ENCODE measurements at places on chromosomes 1 and 21.

DNA sequence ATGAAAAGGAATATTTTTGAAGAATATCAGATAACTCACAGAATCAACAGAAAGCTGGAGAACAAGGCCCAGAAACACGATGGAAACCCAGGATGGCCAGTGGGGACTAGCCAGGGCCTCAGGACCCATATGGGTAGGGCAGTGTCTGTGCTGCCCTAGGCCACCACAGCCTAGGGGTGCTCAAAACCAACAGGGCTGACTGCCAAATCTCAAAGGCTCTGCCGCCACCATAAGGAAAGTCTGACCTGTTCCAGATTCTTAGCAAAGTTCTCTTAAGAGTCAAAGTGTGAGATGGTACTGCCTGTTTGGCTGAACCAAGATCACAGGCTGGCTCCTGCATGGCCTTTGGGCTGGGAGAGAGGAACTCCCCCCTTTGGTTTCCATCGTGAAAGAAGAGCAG is 164.7 kb upstream of the CTTNBP2NL start:
- no peak for DNase-seq

DNA sequence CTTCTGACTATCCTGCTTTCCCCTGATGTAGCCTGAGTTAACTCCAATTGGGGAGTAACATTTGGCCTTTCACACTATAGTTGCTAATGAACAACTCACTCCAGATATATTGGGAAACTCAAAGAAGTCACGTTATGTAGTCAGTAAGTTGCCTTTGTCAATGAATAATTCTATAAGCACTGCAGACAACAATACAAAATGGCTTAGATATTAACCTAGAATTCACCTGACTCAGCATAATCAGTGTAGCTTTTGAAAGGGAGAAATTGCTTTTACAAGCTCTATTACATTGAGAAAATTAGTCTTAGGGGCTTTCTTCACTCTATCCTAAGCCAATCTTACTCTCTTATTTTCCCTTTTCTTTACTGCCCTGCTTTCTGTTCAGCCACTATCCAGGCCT is 303.5 kb upstream of the NR5A2 start:
- DNase-seq, result no peak

DNA sequence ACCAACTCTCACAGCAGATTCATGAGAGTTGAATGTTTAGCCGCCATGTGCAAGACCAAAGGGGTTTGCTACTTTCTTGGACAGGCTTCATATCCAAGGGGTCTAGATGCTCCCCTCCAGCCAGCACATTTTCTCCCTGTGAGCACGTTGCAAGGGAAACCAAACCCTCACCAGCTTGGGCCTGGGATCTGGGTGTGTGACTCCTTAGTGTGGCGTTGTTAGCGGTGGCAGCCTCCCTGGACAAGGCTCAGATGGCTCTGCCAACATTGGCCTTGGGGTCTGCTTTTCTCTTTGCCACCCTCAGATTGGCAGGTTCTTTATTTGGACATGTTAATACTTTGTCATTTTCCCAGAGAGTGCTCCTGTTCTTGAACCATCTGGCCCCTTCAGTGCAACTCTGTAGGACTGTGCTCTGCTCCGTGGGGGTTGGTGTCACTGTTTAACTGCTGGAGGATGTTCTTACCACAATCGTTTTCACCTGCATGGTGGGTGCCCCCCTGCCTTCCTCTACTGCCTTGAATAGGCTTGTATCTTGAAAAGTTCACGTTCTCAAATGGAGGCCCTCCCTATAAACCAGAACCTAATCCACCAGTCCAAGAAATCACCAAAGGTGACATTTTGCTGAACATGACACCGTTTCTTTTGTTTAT is 13.4 kb downstream of the ABCG1 start:
- no peak for DNase-seq

DNA sequence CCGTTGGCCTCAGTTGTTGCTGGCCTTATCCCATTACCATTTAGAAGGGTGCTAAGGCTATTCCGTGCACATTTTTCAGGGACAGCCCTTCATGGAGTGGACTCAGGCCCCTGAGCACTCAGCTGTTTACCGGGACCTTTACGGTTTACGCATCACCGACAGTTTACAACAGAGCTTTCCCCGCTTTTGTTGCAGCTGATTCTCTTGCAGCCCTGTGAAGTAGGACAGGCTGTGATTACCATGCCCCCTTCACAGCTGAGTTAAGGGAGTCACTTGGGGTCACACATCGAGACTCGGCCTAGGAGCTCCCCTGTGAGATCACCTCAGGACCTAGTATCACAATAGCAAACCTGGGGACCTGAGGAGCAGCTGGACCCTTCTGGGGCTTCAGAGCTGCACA is 41.9 kb downstream of the PTPRF start:
- no peak for DNase-seq

DNA sequence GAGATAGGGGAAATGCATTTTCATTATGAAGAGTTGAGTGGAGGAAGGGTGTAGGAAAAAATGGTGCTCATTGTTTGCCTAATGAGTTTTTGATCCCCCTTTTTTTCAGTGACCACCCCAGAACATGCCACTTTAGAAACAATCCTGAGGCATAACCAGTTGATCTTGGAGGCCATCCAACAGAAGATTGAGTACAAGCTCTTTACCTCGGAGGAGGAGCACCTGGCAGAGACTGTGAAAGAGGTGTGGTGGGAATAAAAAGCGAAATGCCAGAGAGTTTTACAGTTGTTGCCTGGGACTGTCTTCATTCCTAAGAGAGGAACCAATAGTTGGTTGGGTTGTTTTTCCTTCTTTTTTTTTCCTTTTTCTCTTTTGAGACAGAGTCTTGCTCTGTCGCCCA is 54.3 kb upstream of the EPHA8 start:
- no peak for DNase-seq

- DNase-seq, result peak; percentile 78
Observed at GRCh38 chr1:207404849-207405525, 49.1 kb upstream of the CR2 start.

DNA sequence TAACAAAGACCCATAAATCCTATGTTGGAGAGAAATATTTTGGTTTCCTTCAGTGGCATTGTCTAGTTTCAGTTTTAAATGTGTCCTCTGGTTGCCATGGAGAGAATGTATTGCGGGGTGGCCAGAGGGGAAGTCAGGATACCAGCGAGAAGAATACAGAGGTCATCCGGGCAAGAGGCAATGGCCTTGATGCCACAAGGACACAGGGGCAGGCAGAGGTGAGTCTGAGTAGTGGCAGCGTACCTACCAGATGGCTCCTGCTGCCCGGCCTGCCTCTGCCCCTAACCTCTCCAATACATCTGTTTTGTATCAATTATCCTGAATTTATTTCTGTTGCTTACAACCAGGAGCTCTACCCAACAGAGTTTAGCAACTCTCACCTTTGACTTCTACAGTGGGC is 14.9 kb downstream of the KLHDC7A start:
- DNase-seq, result no peak

GRCh38 chr1:38558055-38558454 is 301.5 kb downstream of the RRAGC start:
- no peak for DNase-seq

DNA sequence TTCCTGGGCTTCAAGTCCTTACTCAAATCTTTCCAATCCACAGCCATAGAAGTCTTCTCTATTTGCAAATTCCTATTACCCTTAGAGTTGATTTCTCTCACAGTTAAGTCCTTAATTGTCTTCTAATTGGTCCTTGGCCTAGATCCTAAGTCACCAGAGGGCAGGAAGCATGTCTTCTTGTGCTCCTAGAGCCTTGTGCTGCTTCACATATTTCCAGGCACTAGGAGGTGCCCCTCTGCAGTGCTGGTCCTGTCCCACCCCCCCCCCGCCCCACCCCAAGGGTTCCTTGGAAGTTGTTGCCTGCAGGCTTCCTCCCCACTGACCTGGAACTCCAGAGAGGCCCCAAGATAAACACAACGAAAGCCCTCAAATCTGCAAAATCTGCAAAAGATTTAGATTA is 28.1 kb upstream of the TARBP1 start:
- DNase-seq, result no peak

GRCh38 chr1:26856181-26856580 is 6.8 kb upstream of the SFN start:
- DNase-seq, result no peak

GRCh38 chr21:26153758-26154157 is 16.8 kb downstream of the APP start:
- no peak for DNase-seq

GRCh38 chr1:231419147-231419546 is 2.9 kb downstream of the EGLN1 start:
- no peak for DNase-seq

- DNase-seq, result peak; percentile 18
Observed at GRCh38 chr1:200302192-200302920, 107.5 kb downstream of the ZNF281 start.

DNA sequence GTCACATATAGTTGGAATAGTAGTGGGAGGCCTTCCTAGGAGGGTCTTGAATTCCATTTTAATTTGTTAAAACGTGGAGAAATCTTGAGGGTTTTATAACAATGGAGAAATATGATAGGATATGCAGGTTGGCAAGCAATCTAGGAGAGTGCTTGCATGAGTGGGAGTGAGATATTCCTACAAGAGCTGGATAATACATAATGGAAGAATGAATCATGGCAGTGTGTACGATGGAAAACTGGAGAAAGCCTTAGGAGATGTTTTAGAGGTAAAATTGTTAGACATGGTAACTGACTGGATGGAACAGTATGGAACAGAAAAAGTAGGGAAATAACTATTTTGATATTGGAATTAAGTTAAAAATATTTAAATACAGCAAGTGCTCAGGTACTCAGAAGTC is 352.4 kb downstream of the PTBP2 start:
- DNase-seq, result no peak

GRCh38 chr21:36545776-36546511 is 66.0 kb upstream of the CLDN14 start:
- DNase-seq, result no peak

GRCh38 chr1:41698916-41699860 is 214.7 kb upstream of the EDN2 start:
- DNase-seq, result no peak

GRCh38 chr1:15974855-15975254 is 1.0 kb downstream of the ZBTB17 start:
- DNase-seq, result no peak

- no peak for DNase-seq
Observed at GRCh38 chr1:218813237-218813636, 360.4 kb upstream of the LYPLAL1 start.

GRCh38 chr1:226640321-226641136 is 92.0 kb downstream of the STUM start:
- no peak for DNase-seq

GRCh38 chr1:205510308-205510950 is 6.0 kb downstream of the CDK18 start:
- DNase-seq, result no peak

DNA sequence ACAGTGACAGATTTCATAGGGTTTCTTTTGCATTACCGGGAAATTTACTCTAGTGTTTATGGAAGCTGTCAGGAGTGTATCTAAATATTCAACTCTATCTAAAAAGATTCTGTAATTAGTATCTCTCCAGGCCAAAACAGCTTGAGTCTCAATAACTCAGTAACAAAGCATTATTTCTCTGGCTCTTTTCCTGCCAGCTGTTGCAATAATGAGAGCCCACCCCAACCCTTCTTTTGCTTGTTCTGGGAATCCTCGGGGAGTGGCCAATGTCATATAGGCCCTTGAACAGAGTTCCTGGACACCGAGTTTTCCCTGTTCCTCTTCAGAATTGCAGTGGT is 120.1 kb upstream of the SGIP1 start:
- DNase-seq, result no peak

DNA sequence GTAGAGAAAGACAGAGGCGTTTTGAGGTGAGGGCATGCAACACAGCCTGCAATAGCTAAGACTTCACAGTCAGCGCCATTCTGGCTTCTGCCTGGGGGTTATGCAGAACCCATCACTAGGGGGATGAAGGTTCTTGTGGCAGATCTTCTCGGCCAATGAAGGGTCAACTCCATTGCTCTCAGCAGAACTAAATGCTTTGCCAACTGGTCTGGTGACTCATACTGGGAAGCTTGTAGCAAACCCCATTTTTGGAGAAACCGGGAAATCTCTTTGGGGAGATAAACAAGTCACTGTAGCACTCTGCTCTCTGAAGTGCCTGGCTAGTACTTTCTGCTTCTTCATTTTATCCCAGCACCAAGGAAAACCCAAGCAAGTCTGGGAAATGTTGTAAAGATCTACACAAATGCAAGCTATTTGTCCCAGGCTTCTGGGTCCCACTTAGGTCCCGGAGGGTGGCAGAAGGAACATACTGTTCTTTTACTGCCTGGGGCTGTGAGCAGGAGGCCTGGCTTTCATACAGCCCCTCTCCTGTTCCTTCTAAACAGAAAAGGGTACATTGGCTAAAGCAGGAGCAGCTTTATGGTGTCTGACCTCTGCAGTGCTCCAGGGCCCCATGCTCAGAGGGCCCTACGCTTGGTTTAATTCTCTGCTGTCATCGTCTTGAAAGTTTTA is 28.8 kb downstream of the SHISA4 start:
- DNase-seq, result no peak
